Left forelimb (tissue), 1 donor: ENCODE measurements at places on chromosomes 16 and 17.

- DNase-seq: no peak
Measured at GRCh38 chr17:74117087-74117698, 86.3 kb upstream of the RPL38 start.

DNA sequence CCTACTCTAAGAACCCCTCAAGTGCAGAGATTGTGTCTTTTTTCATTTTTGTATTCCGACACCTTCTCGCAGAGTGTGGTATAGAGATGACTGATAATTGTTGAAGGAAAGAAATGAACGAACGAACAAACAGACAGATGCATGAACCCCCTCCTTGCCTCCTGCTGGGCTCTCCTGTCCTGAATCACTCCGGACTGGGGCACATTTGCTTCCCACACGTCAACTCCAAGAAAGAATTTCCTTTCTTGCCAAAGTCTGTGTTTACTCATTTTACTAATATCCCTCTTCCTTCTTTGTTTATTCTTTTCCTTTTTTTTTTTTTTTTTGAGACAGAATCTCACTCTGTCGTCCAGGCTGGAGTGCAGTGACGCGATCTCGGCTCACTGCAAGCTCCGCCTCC, 37.5 kb upstream of the BHLHA9 start:
- DNase-seq: no peak

DNA sequence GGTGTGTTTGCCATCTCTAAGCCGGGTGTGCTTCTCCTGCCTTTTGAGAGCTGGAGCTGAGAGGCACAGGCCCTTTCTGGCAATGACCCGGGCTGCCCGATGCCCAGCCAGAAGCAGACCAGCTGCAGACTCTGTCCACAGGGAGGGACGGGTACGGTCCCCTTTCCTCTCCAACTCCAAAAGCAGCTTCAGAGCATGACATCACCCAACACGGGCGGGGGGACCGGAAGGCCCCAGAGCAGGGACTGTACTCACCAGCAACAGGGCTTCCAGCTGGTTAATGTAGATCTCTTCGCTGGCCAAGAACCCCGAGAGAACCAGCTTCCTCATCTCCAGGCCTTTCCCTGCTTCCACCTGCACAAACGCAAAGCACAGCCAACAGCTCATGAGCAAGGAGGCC, 79.4 kb downstream of the ABR start:
- no peak for DNase-seq

DNA sequence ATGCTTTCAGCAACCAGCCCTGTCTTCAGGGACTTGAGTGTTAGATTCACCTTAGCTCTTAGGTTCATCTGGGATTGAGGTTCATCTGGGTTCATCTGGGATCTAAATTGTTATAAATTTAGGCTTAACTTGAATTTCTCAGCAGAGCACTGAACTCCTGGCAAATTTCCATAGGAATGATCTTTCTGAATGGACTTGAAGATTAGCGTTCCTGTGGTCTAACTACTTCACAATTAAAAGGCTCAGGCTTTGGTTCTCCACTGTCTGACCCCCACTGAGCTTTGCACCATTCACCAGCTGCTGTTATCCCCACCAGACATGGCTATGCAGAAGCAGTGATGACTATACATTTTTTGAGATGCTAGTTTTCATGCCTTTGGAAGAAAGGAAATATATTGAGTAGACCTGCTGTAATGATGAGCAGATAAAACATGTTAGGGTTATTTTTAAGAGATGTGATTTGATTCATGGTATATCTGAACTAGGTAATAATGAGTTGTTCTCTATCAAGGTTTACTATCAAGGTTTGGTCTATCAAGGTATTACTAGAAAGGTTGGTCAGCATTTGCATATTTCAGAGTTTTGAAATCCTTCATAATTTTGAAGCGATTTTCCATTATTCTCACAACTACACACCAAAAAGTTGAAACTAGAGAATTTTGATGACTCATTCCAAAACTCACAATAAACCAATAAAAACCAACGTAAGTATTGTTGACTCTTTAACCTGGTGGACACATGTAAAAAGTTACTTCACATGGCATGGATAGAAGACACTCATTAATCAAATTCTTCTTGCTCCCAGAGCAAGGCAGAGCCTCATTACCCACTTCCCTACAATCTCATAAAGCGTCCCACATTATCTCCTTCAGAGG, 71.7 kb downstream of the SNX11 start:
- no peak for DNase-seq

DNA sequence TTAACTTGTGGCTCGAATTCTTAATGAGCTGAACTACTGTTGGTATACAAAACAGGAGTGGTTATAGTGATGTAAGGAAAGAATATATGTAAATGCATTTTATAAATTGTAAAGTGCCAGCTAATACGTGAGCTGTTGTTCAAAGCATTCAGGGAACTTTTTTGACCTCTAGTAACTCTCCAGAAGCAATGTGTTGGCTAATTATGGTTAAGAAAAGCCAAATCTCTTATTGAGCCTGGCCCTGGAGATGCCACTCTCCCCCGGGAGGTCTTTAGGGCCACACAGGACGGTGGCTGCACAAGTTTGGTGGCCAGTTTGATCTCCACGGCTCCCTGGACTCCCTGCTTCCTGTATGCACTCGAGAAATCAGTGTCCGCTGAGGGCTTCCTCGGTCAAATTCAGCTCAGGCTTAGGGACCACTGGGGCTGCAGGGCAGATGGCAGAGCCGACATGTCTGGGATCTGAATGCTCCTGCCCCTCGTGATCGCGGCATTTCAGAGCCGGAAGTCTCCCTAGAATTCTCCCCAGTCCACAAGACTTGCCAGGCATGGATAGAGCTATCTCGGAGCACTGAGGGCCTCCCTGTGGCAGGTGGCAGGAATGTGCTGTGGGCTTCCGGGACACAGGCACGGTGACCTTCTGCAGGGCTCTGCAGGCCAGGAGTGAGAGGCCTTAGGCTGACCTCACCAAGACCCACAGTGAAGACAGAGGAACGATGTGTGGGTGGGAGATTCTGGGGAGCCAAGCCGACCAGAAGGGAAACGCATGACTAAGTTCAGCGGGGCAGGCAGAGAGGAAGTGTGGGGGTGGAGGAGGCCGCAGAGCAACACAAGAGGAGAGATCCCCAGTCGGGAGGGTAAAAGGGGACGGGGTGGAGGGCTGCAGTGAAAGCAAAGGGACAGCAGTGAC, 18.6 kb upstream of the PITPNM3 start:
- no peak for DNase-seq
